HL-60 (cell line): ENCODE measurements at places on chromosomes 6 and 20.

DNA sequence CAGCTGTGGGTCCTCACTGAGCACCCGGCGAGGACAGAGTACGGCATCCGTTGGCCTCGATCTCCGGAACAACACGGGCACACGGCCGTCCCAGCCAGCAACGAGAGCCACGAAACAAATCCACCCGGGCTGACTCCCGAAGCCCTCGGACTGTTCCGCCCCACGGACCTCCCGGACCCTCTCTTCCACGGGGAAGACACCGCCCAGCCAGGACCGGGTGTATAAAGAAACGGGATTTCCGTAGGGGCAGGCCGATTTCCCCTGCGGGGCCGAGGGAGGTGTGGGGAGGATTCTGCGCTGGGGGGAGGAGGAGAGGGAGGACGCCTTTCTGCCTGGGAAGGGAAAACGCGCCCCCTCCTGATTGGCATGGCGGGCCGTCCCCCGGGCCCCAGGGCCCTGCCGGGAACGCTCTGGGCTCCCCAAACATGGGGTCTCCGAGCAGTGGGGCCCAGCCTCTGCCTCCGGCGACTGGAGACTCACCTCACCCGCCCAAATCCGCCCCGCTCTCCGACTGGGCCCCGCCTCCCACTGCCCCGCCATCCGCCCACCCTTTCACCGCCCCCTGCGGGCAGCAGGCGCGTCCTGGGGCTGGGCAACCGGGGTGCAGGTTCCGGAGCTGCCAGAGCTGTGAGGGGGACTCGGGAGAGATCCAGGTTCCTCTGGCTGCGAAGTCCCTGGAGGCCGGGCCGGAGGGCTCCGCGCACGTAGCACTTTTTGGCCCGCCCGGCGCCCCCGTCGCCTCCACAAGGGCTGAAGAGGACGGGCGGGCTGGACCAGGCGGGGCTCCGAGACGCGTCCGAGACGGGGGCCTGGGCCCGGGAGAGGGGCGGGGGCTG lies 679 bp upstream of the PPDPF start:
- DNase-seq: no peak

DNA sequence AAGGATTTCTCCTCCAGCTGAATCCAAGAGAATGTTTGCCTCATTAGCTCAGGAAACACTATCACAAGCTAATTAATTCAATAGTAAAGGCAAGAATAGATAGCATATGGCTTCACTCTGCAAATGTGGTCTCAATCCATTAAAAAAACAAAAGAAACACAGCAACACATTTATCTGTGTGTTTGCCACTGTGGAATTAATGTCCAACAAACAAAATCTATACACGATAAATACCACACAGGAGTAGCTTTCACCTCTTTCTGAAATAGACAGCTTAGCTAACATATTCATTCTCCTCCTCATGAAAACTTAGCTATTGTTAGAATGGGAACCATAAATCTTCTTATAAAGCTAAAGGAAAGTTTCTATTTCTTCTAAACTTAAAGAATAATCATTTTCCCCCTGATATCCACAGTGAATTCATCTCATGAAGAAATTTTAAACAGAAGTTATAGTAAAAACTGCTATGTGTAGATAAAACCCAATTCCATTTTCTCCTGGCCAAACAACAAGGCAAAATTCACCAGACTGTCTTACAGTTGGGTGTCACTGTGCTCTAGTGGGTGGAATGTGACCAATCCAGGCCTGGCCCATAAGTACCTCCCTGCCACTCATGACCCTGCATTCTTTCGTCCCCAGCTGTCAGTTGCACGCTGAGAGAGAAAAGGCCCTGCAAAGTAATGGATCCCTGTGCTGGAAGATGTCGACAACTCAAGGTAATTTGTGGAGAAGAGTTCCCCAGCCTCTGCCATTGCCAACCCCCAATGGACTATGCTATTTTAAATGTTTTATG lies 92.9 kb upstream of the NRSN1 start:
- no peak for DNase-seq

- no peak for DNase-seq
Observed at GRCh38 chr6:10555625-10556309, 34.6 kb downstream of the GCNT2 start.

GRCh38 chr6:166929542-166930189 lies 26.7 kb downstream of the RNASET2 start:
- DNase-seq: no peak

GRCh38 chr20:20070871-20071726 lies 18.8 kb downstream of the CFAP61 start:
- no peak for DNase-seq

DNA sequence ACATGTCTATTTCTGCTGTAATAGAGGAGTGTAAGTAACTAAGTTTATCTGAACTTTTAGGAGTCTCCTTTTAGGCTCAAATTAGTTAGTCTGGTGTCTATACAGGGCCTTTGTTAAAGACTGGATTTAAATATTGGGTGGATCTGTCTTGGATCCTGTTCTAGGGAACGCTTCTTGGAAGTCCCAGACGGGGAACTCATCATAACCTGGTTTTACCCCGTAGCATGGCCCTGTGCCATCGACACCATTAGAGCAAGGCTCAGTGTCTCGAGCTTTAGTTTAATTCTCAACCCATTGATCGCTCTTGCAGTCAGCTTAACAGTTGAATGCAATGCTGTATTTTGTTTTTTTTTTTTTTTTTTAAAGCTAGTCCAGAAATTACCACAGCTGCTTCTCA lies 89.9 kb downstream of the CARMIL1 start:
- no peak for DNase-seq

GRCh38 chr6:136014454-136015437 lies 163.2 kb downstream of the PDE7B start:
- no peak for DNase-seq

- no peak for DNase-seq
Observed at GRCh38 chr6:14147891-14148290, 30.3 kb downstream of the CD83 start.

DNA sequence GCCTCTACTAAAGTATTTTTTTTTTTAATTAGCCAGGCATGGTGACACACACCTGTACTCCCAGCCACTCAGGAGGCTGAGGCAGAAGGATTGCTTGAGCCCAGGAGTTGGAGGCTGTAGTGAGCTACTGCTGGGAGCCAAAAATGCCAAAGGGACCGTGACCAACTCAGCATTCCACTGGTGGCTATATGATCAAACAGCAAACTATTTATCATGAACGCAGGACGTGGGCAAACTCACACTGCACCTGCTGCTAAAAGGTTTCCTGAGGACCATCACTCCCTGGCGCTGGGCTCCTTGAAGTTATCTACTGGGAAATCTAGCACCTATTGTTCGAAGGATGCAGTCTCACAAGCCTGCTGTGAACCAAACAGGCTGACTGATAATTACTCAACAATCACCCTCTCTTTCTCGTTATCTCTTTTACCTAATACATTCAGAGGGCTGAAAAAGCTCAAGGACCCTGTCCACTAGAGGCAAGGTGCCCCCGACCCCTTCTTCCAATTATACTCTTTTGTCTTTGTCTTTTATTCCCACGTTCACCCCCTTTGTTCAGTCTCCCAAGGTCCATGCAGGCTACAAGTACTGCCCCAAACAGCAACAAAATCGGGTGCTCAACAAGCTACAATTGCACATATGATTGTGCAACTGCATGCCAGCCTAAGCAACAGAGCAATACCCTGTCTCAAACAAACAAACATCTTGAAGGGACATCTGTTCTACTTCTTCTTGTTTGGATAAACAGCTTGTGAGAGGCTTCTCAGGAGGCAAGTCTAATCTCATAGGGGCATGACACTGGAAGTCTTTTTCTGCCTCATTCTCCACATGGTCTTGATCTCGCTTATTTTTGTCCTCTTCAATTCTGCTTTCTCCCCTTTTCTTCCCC lies 47.7 kb upstream of the PLN start:
- no peak for DNase-seq

GRCh38 chr6:21037453-21037852 lies 503.2 kb downstream of the CDKAL1 start:
- no peak for DNase-seq

- no peak for DNase-seq
Observed at GRCh38 chr6:4055420-4056041, 23.4 kb downstream of the FAM217A start.

DNA sequence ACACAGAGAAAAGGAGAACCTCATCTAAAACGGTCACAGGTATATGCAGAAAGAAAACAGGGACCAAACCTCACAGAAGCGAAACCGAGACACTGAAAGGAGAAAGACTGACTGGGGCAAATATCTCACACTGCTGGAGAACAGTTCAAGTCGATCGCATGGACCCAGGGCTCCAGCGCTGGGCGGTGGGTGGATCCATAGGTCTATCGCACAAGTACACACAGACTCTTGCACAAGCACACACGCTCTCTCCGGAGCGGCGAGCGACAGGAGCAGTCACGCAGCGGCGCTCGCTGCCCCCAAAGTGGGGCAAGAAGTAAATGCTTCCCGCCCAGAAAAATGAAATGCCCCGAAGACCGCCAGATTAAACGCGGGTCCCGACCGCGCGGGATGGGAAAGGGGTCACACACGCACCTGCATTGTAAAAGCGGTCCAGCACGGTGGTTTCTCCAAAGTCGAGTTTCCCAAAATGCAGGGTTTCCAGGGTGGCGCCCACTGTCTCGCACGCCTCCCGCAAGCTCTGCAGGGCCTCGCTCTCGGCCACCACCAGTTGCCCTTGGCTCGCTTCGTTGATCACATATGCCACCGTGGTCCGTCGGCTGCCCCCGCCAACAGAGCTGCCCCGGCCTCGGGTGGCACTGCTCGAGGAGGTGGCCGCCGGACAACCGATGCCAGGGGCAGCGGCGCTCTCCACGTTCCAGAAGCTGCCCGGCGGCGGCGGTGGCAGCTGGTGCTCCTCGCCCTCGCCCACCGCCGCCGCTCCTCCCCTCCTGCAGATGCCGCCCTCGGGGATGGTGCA lies 782 bp downstream of the MAP3K5 start:
- DNase-seq: peak; percentile 82

DNA sequence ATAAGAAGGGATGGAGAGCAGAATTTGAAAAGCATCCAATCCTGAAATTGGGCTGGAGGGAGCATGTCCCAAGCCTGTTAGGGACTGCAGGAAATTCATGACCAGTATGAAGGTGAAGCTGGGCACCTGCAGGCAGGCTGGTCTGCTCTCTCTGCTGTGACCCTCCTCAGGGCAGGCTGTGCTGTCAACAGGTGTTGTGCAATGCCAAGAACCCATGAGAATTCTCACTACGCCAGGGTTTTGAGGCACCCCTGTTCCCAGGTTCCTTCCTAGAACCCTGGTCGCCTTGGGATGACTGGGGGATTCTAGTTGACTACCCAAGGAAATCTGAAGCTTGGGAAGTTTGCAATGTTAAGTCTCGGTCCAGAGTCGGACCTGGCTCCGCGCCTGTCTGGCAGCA lies 13.3 kb upstream of the MAS1L start:
- DNase-seq: no peak

DNA sequence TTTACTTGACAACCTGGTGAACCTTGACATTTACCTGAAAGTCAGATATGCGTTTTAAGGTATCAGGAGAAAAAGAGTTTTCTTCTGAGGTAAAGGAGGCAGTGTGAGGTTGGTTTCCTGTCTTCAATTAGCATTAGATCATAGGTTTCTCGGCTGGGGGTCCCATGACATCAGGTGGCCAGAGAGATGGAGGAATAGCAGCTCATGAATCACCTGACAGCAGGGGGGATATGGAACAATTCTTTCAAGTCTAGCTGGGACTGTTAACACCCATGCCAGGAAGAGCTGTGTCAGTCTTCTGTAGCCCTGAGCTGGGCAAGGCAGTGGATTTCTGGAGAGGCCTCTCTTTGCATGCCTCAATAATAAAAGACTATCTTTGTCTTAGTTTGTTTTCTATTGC lies 108.0 kb upstream of the TMEM170B start:
- DNase-seq: no peak

- DNase-seq: peak; percentile 7
Observed at GRCh38 chr6:136723780-136724179, 68.5 kb downstream of the MAP3K5 start.

- peak; percentile 14 for DNase-seq
Observed at GRCh38 chr20:25695532-25696370, 902 bp downstream of the ZNF337 start.

- peak; percentile 75 for DNase-seq
Observed at GRCh38 chr20:49583669-49584417, 15.9 kb upstream of the PTGIS start.

GRCh38 chr6:152771061-152771687 lies 20.6 kb downstream of the VIP start:
- DNase-seq: no peak

DNA sequence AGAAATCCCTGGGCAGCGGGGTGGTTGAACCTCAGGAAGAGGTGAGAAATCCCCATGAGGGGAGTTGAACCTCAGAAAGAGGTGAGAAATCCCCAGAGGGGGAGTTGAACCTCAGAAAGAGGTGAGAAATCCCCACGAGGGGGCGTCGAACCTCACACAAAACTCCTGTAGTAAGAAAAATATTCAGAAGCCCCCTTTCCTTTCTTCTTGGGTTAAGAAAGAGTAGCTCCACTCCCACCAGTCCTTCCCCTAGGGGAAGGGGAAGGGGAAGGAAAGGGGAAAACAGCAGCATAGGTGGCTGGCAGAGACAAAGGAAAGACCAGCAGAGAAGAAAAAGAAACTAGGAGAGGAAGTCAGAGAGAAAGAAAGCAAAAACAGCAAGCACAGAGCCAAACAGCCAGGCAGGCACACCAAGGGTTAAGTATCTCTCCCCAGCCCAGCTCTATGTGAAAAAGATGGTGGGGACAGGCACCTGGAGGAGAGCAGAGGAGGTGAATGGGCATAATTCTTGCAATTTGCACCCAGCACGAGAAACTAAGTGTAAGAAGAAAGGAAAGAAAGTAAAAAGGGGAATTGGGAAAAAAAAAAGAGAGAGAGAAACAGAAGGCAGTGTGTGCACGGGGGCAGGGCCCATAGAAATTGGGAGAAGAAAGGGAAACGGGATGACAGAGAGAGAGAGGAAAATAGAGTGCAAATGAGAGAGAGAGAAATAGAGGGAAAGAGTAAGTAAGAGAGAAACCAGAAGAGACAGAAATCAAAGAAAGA lies 88.2 kb downstream of the PLG start:
- no peak for DNase-seq

- no peak for DNase-seq
Observed at GRCh38 chr6:85920782-85921181, 278.1 kb upstream of the SYNCRIP start.

GRCh38 chr6:154615483-154616025 lies 105.1 kb upstream of the CNKSR3 start:
- no peak for DNase-seq
